T-helper 9 cell (primary cell): ENCODE measurements at places on chromosomes 1 and 21.

DNA sequence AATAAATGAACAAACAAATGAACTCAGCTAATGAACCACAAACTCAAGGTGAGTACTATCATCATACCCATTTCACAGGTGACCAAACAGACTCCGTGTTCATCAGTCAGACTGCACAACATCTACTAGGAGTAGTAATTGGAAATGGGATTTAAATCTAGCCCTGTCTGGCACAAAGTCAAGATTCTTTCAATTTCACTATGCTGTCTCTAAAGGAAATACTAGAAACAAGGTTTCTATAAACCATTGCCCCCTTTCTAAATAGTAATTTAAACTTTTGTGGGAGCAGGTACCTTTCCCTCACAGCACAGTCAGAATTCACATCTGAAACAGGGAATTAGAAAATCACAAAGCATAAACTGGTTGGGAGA lies 160.3 kb downstream of the TGFBR3 start:
- no peak for DNase-seq

- no peak for DNase-seq
These were observed 104.9 kb upstream of the SOD1 start for GRCh38 chr21:31554511-31555022.

DNA sequence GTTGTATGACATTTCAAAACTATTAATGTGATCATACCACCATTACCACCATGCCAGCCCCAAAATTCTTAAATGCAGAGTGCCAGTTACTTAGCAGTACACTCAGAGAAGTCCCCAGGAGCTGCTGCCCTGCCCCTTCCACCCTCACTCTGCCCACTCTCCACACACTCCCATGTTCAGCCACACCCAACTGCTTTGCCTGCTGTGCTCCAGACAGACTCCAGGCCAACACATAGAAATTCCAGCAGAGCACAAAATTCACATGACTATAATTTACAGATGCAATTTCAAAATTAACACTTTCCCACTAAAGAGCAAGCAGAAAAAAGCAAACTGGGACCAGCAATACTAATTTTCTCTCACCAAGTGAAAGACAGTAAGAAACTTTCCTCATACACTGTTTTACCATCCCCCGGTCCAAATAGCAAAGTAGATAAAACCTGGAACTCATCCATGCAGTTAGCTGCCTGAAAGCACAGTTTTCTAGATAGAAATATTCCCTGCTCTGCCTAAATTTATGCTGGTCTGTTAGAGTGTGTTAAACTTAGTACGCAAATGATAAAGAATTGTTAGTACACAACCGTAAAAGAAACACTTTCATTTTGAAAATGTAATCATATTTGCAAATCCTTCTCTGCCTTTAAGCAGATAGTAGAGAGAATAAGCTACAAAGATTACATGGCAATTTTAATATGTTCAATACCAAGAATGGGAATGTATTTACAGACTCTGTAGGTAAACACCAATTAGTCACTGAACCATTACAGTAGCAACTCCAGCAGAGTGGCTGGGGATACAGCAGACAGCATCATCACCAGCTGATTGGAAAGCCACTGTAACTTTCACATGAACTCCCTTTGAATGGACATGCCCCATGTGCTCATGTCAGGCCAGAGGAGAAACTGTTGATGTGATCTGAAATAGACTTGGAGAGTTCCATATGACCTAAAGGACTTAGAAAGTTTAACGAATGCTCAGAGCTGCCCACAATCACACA lies 176.5 kb downstream of the VAV3 start:
- DNase-seq = no peak

- no peak for DNase-seq
These were observed 32.0 kb upstream of the CD2 start for GRCh38 chr1:116722016-116722838.

DNA sequence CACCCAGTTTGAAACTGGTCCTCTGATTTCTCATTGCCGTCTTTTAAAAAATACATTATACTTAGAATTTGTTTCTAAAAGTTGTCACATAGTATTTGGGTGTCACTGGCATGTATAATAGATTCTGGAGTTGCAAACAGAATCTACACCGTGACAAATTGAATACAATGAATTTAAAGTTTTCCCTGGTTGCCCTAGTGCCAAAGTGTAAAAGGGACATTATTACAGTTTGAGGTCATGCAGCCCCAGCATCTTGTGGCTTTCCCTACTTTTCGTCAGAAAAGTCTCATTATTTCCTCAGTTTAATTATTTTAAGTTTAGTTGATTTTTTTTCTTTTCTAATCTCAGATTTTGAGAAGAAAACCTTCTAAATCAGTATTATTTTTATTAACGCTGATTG lies 155.9 kb downstream of the DISP1 start:
- no peak for DNase-seq

GRCh38 chr1:1331068-1331965 lies at the start of gene TAS1R3:
Gene TAS1R3 (plus strand): TSS chr1:1331280. CDS start chr1:1331346, 66 bp downstream.
- DNase-seq = no peak
